Type B pancreatic cell (in vitro differentiated cells): ENCODE measurements at places on chromosomes 2 and 18. TPM values are rescaled to one million over a fixed set of nuclear protein-coding genes. Genes with fewer than 3 reads are reported as not detected.
A peak's percentile ranks its signal among the peaks of the same experiment; 100 is the strongest.

Gene NEMP2
- total RNA-seq: 5.8 and 7.2 TPM in 2 replicates

Gene EGR4
- 0.19 and 1.2 TPM in 2 replicates for total RNA-seq

DNA sequence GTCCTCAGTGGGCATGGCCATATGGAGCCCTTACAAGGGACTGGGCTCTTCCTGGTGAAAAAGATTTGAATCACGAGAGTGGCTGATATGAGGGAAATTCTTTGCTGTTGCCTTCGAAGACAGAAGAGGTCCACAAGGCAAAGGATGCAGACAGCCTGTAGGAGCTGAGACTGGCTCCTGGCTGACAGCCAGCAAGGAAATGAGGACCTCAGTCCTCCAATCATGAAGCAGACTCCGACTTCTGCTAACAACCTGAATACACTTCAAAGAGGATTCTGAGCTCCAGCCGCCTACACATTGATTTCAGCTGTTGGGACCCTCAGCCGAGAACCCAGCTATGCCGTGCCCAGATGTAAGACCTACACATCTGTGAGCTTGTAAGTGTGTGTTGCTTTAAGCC lies 3.0 kb upstream of the ST8SIA5 start:
- peaks cover 89% of the 10 kb centered on the region for H3K27me3 ChIP-seq
- H3K4me3 ChIP-seq: peak overlapping the region; percentile 28
- no peak for DNase-seq
- peaks cover 3% of the 10 kb centered on the region for H3K36me3 ChIP-seq
- H3K27ac ChIP-seq: no peak overlapping the region
- peaks cover 7% of the 10 kb centered on the region for H3K4me1 ChIP-seq

DNA sequence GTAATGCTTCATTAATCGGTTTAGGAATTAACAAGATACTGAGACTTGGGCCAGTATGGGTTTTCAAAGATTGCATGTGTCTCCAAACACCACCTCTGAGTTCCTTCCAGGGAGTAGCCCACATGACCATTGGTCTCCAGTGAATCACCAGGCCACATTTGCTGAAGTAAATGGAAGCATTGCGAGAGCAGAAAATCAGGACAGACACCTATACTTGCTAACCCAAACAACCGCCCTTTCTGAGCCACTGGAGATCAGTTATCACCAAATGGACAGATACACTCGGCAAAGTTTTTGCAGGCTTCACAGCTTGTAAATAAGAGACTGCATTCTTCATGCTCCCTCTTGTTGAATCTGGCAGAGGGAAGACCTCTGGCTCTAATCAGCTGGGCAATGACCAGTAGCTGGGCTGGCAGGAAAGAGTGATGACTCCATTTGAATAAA lies 40.9 kb downstream of the GATA6 start:
- H3K27me3 ChIP-seq: peaks cover 6% of the 10 kb centered on the region
- H3K36me3 ChIP-seq: no peaks in the 10 kb centered on the region
- H3K4me3 ChIP-seq: no peak overlapping the region
- no peak for DNase-seq
- peaks cover 6% of the 10 kb centered on the region for H3K4me1 ChIP-seq

DNA sequence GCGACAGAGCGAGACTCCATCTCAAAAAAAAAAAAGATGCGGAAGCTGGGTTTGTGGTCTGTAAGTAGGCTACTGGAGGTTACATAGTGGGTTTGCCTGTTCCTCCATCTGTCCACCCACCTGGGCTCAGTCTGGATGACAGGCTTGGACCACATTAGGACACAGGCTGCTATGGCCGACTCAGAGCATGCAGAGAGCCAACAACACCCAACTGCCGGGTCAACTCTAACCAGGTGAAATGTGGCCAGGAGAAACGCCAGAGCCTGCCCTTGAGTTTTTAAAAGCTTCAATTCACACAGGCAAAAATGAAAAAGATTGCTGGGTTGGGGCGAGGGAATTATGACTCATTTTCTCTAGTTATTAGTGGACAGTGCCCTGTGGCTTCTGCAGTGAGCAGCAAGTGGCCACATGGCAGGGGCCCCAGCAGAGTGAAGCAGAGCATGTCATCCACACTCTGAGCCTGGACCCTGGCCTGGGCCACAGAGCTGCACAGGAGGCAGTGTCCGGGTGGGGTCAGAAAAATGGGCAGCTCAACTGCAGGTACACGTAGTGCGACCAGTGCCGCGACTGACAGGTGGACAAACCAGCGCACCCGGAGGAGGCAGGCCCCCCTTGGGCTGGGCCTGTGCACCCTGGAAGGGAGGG lies 67.4 kb downstream of the BIN1 start:
- H3K36me3 ChIP-seq: no peaks in the 10 kb centered on the region
- no peak for DNase-seq
- H3K27me3 ChIP-seq: no peaks in the 10 kb centered on the region
- H3K27ac ChIP-seq: no peak overlapping the region
- no peak overlapping the region for H3K4me3 ChIP-seq

GRCh38 chr18:3499501-3499900 lies 49.5 kb downstream of the TGIF1 start:
- H3K4me3 ChIP-seq: peak overlapping the region; percentile 82
- H3K27ac ChIP-seq: peak overlapping the region; percentile 39
- no peak for DNase-seq

Gene SLC23A3
- total RNA-seq: 5.5 and 6.1 TPM in 2 replicates

DNA sequence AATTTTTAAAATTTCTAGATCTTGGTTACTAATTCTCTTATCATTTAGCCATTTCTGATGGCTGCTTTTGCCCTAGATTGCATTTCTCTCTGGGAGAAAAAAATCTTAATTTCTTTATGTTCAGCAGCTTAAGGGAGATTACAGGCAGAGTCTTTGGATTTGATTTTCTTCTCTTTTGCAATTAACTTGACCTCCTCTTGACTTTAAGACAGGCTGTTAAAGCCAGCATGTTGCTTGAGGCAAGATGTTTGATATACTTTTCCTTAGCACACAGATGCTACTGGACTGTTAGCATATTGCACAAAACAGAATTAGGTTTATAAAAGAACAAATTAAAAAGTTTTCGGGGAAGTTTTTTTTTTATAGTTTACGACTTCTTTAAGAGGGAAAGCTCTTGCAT lies 50.0 kb downstream of the XRCC5 start:
- no peak overlapping the region for H3K27ac ChIP-seq
- peaks cover 47% of the 10 kb centered on the region for H3K36me3 ChIP-seq
- DNase-seq: no peak
- no peaks in the 10 kb centered on the region for H3K4me1 ChIP-seq

Gene SAG
- 0.43 TPM in 1 of 2 replicates, not detected in the other for total RNA-seq

DNA sequence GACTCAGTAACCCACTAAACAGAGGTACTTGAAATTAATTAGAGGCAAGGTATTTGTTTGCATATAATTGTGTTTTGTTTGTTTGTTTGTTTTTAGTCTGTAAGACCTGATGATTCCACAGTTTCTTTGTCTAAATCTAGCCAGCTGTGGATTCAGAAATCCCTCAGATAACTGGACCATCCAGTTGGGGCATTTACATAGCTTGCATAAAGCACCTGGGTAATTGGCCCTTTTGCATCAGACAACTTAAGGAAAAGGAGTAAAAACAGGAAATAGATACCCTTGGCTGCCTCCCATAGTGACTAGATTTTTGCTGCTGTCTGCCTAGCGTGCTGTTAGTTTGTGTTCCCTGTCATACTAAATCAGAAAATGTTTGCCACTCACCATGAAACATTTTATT lies 46.6 kb upstream of the XIRP2 start:
- no peaks in the 10 kb centered on the region for H3K4me1 ChIP-seq
- DNase-seq: no peak
- no peaks in the 10 kb centered on the region for H3K27me3 ChIP-seq
- H3K27ac ChIP-seq: no peak overlapping the region
- H3K4me3 ChIP-seq: no peak overlapping the region

DNA sequence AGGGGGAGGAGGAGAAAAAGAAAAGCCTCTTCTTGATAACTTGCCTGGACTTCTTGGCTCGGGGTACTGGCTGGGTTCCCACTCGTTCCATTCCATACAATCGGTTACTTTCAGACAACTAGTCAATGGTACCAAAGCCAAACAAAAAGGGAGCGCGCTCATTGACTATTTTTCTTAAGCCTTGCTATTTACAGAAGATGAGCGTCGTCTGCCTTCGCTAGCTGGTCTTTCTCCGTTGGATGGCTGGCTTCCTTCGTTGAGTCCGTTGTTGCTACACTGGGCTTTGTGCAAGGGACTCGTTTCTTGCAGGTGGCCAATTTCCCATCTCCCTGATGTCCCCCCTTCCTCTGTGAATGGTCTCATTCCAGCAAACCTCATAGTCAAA lies 260.4 kb downstream of the ZNF516 start:
- no peaks in the 10 kb centered on the region for H3K36me3 ChIP-seq
- peaks cover 13% of the 10 kb centered on the region for H3K27me3 ChIP-seq
- no peak overlapping the region for H3K27ac ChIP-seq
- H3K4me3 ChIP-seq: no peak overlapping the region

DNA sequence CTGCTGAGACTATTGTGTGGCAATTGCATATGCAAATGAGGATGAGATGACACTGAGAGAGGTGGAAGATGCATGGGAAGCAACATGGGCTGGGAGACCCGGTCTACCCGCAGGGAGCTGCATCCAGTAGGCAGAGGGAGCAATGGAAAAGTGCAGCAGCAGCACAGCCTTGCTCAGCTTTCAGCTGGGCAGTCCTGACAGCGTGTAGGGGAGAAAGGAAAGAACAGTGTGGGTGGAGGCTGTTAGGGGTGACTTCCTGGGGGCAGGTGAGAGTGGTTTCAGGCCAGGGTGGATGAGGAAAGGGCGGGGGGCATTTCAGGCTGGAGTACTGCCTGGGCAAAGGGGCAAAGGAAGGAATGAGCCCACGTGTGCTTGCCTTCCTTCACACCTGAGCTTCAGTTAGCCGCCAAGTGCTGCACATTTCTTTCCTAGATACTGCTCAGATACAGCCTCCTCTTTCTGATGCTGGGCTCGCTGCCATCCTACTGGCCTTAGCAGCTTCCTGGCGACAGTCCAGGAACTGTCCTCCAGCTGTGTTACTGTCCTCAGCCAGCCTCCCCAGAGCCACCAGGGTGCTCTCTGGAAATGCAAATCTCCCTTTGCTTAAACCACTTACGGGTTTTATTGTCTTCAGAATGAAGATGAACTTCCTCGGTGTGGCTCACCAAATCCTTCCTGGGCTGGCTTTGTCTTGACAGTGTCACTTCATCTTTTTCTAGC lies 276.3 kb downstream of the TSN start:
- peaks cover 6% of the 10 kb centered on the region for H3K4me1 ChIP-seq
- no peak for DNase-seq
- H3K27me3 ChIP-seq: peaks cover 7% of the 10 kb centered on the region
- no peaks in the 10 kb centered on the region for H3K36me3 ChIP-seq

DNA sequence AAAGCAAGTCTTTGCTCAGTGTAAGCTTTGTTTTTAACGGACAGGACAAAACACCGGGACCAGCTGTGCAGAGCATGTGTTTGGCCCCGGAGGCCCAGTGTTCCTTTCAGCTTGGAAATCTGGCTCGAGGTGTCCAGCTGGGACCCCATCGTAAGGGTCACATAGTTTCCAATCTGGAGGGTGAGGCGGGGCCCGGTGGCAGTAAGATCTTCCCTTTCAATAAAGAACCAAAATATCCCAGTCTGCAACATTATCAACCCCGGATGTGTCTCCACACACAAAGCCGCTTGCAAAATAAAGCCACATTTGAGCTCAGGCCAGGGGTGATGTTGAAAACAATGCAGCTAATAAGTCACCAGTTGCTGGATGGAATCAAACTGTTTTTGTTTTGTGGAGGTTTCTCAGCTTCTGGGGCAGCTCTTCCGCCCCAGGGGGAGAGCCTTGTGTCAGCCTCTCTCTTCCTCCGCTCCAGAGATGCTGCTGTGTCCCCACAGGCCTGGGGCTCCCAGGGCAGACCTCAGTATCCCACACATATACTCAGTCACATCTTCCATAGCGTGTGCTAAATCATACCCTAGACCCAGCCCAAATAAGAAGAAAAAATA lies 138.6 kb upstream of the GLI2 start:
- peak overlapping the region; percentile 67 for H3K27ac ChIP-seq
- DNase-seq: no peak
- H3K4me1 ChIP-seq: peaks cover 42% of the 10 kb centered on the region
- no peak overlapping the region for H3K4me3 ChIP-seq
- H3K36me3 ChIP-seq: no peaks in the 10 kb centered on the region
- H3K27me3 ChIP-seq: peaks cover 4% of the 10 kb centered on the region

Gene MARCO
- 1.1 and 1.6 TPM in 2 replicates for total RNA-seq

- H3K4me1 ChIP-seq: peaks cover 23% of the 10 kb centered on the region
- peak overlapping the region; percentile 64 for H3K4me3 ChIP-seq
These were observed 570.1 kb upstream of the SYT4 start for GRCh38 chr18:43847164-43848091.

Gene EDAR
- 4.8 and 5.1 TPM in 2 replicates for total RNA-seq

- H3K27ac ChIP-seq: no peak overlapping the region
- peaks cover 5% of the 10 kb centered on the region for H3K4me1 ChIP-seq
- peaks cover 46% of the 10 kb centered on the region for H3K36me3 ChIP-seq
These were observed 105.6 kb downstream of the PRPF40A start for GRCh38 chr2:152611458-152612231.

GRCh38 chr2:228681426-228681825 lies 499.9 kb upstream of the SPHKAP start:
- H3K4me1 ChIP-seq: no peaks in the 10 kb centered on the region
- no peaks in the 10 kb centered on the region for H3K36me3 ChIP-seq
- no peak for DNase-seq
- H3K27me3 ChIP-seq: no peaks in the 10 kb centered on the region
- H3K27ac ChIP-seq: no peak overlapping the region
- no peak overlapping the region for H3K4me3 ChIP-seq

Gene TYMS
- 65.3 and 143 TPM in 2 replicates for total RNA-seq

Gene UGT1A3
- total RNA-seq: 0.19 TPM in 1 of 2 replicates, not detected in the other

DNA sequence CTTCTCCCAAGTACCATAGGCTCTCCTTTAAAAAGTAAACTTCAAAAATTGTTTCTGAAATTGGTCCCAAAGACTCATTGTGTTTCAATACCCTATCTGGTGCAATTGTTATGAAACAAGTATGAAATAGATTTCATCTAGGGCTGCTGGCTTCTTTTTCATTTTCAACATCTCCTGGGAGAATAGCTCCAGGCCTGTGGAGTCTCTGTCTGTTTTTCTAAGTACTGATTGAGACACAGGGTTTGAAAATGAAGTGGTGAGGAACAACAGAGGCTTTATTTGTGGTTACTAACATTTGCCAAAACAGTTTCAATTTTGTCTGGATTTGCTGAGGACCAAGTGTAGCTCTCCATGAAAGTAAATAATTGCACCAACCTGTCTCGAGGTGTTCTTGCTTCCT lies 315.9 kb upstream of the LRATD1 start:
- peaks cover 4% of the 10 kb centered on the region for H3K27me3 ChIP-seq
- no peaks in the 10 kb centered on the region for H3K36me3 ChIP-seq
- H3K27ac ChIP-seq: no peak overlapping the region

Gene SLC30A3
- total RNA-seq: 0.19 and 0.53 TPM in 2 replicates

DNA sequence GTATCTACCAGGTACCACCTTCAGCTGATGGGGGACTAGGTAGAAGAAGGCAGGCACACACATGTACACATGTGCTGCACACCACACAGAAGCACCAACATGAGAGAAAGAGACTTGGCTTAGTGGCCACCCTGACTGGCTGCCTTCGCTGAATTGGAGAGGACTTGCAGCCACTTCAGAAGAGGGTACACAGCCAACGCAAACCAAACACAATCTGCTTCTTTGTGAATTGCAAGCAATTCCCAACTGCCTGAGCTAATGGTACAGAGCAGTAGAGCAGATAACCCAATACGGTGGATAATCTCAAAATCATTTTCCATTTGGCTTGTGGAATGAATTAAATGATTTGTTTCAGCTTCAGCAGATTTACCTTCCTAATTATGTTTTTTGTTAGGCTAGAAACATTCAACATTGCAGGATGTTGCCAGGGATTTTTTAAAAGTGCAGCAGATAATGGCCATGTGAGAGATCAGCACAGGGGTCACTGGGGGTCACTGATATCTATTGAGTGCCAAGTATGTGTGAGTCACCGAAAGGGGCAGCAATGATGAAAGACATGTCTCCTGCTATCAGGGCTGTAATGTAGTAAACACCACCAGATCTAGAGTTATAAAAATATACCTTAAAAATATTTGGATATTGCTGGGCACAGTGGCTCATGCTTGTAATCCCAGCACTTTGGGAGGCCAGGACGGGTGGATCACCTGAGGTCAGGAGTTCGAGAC lies 652.6 kb downstream of the BCL11A start:
- DNase-seq: no peak
- H3K4me1 ChIP-seq: peaks cover 5% of the 10 kb centered on the region
- H3K36me3 ChIP-seq: no peaks in the 10 kb centered on the region
- H3K27me3 ChIP-seq: no peaks in the 10 kb centered on the region
